ENCODE measurements at places on chromosomes 1 and 21.

DNA sequence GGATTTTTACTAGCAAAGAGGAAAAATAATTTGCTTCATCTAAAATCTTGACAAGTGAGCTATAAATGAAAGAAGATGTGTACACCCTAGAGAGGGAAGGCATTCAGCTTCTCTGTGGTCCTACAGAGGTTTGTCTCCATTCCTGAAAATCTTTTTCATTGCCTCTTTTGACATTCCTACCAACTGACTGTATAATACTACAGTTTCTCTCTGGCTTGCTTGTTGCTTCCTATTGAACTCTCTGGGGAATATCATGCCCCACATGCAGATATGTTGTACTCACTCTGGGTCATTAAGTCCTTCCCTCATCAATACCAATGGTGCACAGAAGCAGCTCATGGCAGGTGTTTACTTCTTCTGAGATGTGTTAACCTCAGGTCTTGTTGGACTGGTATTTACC lies 371.2 kb upstream of the PLXNA2 start:
- no peak for DNase-seq

- no peak for DNase-seq
Observed at GRCh38 chr1:202149566-202149965, 5.0 kb upstream of the ARL8A start.

DNA sequence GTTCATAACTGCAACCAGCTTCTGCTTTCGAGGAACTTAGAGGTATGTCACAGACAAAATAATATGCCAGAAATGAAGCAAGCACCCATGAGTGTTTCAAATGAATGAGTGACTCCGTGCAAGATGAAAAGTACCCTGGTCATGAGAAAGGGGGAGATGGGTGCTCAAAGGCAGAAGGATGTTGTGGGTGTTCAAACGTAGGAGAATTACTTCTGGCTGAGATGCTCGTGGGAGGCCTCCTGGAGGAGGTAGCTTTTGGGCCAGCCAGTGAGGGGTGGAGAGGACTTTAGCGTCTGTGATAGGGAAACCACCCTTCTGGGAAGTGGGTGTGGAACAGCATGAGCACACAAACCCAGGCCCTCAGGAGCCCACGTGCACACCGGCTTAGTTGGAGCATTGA lies 113.8 kb downstream of the SYF2 start:
- DNase-seq = no peak

- DNase-seq = no peak
Observed at GRCh38 chr1:221279146-221279545, 399.9 kb downstream of the HLX start.

DNA sequence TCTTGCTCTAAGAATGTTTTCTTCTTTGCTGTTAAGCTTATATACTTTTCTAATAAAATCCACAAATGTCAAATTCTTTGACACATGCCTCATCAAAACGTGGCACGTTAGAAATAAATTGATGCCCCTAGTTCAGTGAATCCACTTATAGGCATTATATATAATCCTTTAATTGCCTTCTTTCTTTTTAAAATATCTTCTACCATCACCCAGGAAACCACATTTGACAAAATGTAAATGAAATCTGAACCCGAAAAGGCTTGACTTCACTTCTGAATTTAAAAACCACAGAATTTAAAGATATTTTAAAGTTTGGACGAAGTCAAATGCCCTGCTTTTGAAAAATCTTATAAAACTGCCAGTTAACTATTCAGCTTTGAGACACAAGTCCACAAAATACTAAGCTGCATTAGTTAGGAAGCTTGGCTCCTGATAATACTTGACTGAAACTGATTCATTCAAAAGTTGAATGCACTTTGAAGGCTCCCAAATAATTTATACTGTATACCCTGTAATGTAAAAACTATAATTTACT lies 22.4 kb upstream of the KIFAP3 start:
- no peak for DNase-seq

- DNase-seq = peak; percentile 52
Observed at GRCh38 chr1:46166521-46167462, 8.1 kb upstream of the TSPAN1 start.

GRCh38 chr1:229221106-229222019 lies 49.5 kb upstream of the RAB4A start:
- DNase-seq = no peak

- DNase-seq = no peak
Observed at GRCh38 chr1:119260506-119260905, 108.1 kb upstream of the HAO2 start.

- no peak for DNase-seq
Observed at GRCh38 chr1:216881695-216882094, 158.5 kb upstream of the ESRRG start.

DNA sequence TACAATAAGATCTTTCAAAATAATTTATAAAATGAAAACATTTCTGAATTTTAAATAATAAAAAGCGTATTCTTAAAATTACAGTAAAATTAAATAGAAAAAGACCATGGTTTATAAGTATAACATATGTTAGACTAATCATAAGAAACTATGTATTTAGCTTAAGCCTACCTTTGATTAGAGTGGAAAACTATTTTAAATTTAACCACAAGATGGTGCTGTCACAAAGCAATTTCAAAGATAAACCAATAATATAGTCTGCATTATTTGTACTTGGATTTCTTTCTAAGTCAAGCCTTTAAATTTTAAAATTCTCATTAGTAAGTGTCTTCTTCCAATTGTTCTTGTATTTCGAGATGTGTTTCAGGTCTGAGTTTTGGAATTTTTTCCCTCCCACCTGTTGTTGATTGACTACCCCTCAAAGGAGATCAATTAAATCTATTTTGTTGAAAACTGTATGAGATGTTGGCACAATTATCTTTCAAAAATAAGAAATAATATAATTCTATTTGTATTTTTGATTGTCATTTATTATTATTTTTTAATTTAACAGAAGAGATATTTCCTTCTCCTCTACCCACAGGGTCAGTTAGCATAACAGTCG lies 459.8 kb downstream of the KCNT2 start:
- no peak for DNase-seq

- DNase-seq = no peak
Observed at GRCh38 chr1:186435336-186435735, 25.6 kb downstream of the PDC start.

DNA sequence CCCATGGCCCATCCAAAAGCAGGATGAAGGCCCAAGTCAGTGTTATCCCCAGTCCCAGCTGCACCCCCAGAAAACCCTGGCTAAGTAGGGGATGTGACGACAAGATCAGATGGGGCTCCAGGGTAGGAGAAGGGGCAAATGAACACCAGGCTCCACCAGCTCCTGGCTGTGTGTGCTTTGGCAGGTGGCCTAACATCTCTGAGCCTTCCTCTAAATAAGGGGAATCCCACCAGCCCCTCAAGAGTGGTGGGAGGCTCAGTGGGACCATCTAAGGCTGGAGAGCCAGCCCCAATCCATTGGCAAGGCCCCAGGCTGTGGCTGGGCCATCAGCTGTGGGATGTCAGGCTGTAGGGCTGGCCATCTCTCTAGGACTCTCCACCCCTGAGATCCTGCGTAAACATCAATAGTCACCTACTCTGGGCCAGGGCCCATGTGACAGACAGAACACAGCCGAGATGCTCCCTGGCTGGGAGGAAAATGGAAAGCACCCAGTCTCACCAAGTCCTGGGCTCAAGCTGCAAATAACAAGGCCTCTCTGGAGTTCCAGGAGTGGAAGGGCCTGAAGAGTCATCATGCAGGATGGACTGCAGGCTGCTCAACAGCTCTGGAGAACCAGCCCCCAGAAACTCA lies 7.5 kb downstream of the SDC3 start:
- DNase-seq = no peak

DNA sequence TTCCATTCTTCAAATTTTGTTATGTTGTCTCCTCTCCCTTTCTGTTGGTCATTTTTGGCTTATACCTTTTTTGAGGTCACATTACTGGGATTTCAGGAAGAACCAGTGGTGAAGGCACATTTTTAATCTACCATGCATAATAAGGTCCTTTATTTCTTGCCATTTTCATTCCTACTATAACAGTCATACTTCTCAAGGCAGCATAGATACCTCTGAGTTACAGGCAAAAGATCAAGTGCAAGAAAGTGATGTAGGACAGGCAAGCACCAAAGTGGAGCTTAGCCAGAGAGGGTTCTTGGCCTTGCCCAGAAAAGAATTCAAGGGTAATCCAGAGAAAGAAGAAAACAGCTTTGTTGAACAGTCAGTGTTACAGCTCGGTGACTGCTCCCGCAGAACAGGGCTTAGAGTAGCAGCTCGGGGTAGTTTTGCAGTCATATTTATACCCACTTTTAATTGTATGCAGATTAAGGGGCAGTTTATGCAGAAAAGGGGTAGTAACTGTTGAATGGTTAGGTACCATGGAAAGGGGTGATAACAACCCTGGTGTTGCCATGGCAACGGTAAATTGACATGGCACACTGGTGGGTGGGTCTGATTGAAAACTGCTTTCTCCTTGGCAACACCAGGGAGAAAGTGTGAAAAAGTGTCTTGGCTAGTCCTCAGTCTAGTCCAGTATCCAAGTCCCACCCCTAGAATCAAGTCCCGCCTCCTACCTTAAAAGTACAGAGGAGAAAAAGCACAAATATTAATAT lies 39.6 kb upstream of the DOCK7 start:
- peak; percentile 18 for DNase-seq

DNA sequence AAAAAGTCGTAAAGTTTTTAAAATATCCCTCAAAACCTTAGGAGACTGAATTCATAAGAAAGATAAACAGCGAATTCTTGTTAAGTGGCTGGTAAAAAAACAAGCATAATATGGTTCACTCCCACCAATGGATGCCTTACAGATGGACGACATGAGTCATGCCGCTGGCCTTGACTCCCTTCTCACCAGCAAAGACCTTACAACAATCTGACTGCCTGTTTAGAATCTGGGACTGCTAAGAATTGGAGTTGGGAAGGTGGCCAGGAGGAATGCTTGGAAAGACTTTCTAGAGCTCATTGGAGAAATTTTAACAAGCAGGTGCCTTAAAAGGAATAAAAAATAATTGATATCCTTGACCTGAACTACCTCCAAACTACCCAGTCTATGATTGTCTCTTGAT lies 206.9 kb upstream of the FMN2 start:
- DNase-seq = no peak

GRCh38 chr1:2320006-2320405 lies 71.3 kb downstream of the MORN1 start:
- DNase-seq = no peak

- DNase-seq = no peak
Observed at GRCh38 chr1:210910020-210910575, 223.8 kb downstream of the KCNH1 start.

- peak; percentile 40 for DNase-seq
Observed at GRCh38 chr1:169113613-169114119, 7.2 kb downstream of the ATP1B1 start.

GRCh38 chr1:43577655-43578542 lies 47.2 kb downstream of the PTPRF start:
- no peak for DNase-seq

- peak; percentile 91 for DNase-seq
Observed at GRCh38 chr1:22930240-22930912, 42.3 kb downstream of the LACTBL1 start.

DNA sequence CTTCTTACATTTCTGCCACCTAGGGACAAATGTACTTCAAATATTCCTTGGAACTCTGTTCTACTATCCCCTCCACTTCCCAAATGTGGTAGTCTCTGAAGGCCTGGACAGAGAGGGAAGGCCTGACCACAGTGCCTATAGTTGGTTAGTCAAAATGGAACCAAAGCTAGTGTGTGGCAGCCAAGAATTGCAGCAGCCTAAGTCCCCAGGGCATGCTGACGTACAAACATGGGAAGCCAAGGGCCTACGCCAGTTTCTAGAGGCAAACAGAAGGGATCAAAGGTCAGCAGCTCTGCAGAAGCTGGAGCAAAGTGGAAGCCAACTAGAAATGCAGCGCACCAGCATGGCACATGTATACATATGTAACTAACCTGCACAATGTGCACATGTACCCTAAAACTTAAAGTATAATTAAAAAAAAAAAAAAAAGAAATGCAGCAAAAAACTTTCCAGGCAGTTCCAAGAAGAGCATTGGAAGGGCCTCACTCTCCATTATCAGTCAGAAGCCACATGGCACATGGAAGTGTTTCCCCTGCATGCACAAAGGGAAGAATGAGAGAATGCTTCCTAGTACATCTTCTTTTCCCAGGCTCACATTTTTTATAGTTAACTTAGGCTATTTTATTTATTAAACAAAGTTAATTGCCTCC lies 39.4 kb upstream of the GADD45A start:
- no peak for DNase-seq

GRCh38 chr1:117673405-117673804 lies 67.6 kb downstream of the TENT5C start:
- no peak for DNase-seq

- DNase-seq = no peak
Observed at GRCh38 chr1:177862916-177863315, 106.9 kb downstream of the SEC16B start.

DNA sequence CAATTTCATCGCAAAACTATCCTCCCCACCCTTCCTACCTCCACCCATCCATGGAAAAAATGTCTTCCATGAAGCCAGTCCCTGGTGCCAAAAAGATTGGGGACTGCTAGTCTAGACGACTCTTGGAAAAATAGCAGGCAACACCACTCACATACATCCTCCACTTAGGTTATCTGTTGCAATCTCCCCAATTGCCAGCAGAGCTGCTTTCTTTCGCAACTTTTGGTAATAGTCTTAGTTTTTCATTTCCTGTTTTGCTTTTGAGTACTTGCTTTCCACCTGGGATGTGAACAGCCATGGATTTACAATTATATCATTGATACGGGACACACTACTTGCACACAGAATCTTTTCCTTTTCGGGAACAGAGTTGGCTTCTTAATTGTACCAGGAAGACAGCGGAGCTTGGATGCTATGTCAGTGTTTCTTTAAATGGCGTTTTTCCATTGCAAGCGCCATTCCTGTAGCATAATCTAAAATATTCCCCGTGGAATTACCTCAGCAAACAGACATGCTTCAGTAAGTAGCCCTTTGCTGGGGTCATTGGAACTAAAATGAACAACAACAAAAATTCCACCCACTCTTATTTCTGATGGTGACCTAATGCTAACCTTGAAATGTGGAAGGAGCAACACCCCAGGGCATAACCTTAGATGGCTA lies 183.3 kb upstream of the ADGRL2 start:
- no peak for DNase-seq

- no peak for DNase-seq
Observed at GRCh38 chr1:210691039-210691610, 362.4 kb downstream of the HHAT start.

GRCh38 chr1:6125366-6125765 lies 54.8 kb downstream of the CHD5 start:
- DNase-seq = no peak

DNA sequence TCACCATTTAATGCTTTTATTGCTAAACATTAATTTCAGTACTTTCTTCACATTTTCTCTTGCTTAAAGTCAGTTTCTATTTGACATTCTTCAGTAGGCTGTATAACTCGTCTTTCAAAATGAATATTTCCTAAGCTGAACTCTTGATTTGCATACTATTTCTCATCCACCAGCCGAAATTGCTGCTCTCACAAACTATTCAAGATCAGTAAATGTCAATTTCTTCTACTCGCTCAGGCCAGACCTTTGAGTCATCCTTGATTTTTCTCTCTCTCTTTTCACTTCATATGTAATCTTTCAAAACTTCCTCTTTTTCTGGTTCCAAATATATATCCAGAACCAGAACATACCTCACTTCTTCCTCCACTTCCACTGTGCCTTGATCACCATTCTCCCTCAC lies 990.0 kb downstream of the KCNT2 start:
- no peak for DNase-seq
